Pancreas (tissue), 10 donors: ENCODE measurements at places on chromosomes 3 and 15.

DNA sequence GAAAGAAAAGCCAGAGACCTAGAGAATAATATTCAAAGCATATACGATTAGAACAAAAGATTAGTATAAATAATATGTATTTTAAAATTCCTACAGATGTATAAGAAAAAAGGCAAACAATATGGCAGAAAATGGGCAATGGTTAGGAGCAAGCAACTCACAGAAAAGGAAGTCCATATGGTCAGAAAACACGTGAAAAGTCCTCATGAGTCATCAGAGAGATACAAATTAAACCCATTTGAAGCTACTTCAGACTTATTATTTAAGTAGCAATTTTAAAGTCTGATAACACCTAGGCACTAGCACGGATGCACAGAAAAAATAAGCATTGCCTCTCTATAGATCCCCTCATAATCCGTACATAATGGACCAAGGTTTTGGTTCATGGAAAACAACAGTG is 25.6 kb downstream of the SLC7A14 start:
- DNase-seq = no peak

GRCh38 chr15:67018026-67018425 is 47.4 kb upstream of the SMAD3 start:
- no peak for DNase-seq

DNA sequence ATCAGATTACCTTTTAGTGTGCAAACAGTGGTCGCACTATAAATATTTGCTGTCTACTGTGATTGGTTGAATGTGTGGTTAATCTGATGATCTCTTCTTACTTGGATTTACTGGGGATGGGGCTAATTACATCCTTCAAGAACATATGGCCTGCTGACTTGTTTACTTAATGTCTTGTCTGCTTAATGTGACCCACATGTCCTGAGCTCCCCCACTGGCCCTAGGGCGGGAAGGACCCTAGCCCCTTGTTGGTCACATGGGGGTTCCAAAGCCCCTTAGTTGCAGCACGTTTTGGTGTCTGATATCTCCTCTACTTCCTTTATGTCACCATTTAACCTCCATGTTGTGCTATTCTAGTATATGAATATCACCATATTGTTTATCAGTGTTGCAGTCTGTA is 17.8 kb upstream of the P2RY12 start:
- DNase-seq = no peak

- no peak for DNase-seq
These were observed 42.3 kb downstream of the RAB27A start for GRCh38 chr15:55247311-55247710.
